LNCaP clone FGC (cell line): ENCODE measurements at places on chromosomes 7 and 10.

- no peak for DNase-seq
These were observed 73.2 kb downstream of the RNF216 start for GRCh38 chr7:5708271-5708670.

DNA sequence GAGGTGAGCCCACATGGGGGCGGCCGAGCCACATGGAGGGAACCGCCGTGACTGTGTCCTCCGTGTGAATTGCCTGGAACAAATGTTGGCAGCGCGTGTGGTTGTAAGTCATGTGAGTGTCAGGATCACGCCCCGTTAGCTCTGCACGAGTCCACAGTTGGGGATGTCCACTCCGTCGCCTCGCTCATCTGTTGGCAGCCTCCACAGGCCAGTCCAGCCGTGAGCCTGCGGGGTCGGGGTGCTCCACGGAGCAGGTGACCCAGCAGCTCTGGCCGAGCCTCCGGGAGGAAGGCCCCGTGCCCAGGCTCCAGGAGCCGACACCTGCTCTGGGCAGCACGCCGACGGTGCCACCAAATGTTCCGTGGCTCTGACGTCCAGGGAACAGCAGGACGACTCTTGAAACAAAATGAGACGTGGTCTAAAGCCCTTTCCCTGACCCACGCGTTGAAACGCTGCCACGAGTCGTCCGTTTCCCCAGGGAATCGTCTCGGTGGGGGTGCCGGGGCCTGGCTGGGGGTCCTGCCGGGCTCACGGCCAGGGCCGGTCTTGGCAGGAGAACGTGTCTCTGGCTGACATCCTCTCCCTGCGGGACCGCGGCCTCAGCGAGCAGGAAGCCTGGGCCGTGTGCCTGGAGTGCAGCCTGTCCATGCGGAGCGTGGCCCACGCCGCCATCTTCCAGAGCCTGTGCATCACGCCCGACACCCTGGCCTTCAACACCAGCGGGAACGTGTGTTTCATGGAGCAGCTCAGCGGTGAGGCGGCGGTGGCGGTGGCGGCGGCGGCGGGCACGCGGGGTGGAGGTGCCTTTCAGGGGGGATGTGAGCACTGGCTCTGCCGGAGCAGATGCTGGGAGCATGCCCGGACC lies 7.0 kb downstream of the KNDC1 start:
- DNase-seq, result no peak

- peak; percentile 43 for DNase-seq
These were observed at the start of gene ZMIZ2 for GRCh38 chr7:44748045-44748947. Gene ZMIZ2, plus strand, starts transcription at chr7:44748847. Its CDS starts 7,403 bp downstream, at chr7:44756250.

DNA sequence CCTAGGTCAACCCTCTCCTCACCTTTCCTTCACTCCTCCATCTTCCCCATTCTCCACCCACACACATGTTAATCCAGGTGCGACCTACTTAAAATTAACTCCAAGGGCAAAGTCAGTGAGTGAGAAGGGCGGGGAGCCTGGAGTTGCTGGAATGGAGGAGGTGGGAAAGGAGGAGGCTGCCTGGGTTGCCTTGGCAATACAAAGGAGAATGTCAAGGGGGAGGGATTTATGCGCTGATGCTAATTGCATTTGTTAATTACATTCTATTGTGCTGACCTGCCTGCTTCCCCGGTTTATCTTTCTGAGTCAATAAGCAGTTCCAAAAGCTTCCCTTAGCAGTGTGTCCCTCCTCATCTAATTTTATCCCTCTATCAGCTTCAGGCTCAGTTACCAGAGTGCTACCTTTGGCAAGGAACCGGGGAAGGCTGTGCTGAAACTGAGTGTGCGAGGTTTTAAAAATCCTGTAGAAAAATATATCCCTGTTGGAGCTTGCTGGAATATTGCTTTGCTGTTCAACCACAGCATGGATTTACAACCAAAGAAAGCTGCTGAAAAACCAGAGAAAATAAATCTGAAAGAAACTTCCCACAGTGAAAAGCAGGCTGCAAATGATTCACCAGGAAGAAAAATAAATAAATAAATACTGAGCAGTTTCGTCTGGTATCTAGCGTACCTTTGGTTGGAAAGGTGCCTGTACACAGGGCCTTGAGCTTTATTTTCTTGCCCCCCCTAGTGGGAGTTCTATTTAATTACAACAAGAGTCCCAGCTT lies 113.2 kb upstream of the DGKB start:
- peak; percentile 80 for DNase-seq

- no peak for DNase-seq
These were observed 307.9 kb downstream of the PARD3 start for GRCh38 chr10:34507217-34507616.

DNA sequence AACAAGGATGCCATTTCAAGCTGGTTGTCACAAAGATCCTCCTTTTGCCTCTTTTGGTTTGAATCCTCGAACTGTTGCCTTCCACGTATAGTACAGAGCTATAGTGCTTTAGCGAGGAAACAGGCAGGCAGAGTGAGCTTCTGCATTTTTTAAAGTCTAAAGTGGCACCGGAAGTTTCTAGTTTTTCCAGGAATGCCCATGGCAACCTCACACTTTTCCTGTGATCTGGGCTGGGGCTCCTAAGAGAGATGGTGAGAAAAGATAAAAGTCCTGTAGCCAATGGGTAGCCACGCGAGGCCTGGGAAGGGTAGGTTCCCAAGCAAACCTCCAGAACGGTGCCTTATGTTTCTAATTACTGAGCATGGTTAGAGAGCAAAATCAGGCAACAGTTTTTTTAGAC lies 76.7 kb downstream of the CALD1 start:
- no peak for DNase-seq

DNA sequence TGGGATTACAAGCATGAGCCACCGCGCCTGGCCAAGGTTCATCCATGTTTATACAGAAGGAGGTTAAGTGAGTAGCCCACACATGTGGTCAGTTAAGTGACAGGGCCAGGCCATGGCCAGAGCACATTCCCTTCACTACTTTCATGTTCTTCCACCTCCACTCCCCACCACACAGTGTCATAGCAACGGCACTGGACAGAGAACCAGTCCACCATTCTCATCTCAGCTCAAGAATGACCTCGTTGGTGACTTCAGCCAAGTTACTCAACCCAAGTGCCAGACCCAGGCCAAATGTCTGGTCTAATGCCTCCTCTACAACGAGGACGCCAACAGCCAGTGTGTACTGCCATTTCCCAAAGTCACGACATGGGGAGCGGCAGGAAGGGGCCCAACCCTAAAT lies 62.4 kb downstream of the INHBA start:
- no peak for DNase-seq

DNA sequence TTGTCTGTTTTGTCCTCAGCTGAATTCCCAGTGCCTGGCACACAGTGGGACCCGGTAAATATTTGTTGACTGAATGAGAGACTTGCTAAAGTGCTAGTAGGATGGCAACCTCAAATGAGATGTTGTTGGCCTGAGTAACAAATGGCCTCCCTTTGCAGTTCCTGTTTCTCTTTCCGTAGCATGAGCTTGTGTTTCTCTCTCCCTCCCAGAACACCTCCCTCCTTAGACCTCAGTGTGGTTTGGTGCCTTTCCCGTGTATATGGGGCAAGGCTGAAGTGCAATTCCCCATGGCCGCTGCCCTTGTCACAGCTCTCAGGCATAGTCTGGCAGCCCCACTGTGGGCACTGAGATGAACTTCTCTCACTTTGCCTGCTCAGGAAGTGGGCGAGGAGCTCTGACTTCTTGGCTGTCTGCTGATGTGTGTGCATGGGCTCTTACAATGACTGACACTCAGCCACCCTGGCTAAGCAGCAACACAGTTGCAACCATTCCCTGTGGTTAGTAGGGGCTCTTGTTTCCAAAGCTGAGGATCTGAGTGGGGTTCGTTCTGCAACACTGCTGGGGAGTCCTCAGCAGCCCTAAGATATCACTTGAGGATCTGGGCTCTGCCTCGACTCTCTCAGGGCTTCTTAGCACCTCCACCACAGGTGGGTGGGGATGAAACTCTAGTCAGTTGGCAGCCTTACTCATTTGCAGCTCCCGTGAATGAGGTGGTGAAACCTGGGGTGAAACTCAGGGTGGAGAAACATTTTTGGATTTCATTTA lies 136.1 kb downstream of the ICA1 start:
- DNase-seq, result no peak

GRCh38 chr10:102614888-102615287 lies 29.4 kb upstream of the TRIM8 start:
- DNase-seq, result no peak

DNA sequence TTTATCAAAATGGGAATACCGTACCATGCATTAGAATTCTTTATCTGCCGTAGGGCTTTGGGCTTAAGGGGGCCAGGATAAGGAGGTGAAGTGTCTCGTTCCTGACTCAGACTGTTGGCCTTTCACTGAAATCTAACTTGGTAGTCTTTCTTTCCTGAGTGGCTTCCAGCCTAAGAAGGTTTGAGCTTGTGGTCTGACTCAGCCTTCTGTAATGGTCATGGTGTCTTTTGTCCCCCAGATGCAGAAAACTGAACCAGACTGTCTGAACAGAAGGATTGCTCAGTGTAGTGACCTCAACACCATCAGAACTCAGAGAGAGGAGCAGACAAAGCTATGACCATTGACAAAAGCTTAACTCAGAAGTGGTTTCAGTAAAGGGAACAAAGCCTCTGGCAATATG lies 39.5 kb downstream of the WNT2 start:
- DNase-seq, result no peak

GRCh38 chr7:120994512-120995410 lies 6.2 kb downstream of the CPED1 start:
- no peak for DNase-seq

- no peak for DNase-seq
These were observed 399.4 kb downstream of the PLXDC2 start for GRCh38 chr10:20215547-20216152.

- DNase-seq, result no peak
These were observed 292.5 kb upstream of the CELF2 start for GRCh38 chr10:10725196-10725595.

- DNase-seq, result no peak
These were observed 47.6 kb downstream of the STEAP1B start for GRCh38 chr7:22452142-22452959.

GRCh38 chr7:6096581-6096980 lies 65.4 kb downstream of the ANKRD61 start:
- no peak for DNase-seq

GRCh38 chr7:103296901-103297836 lies at the start of gene PMPCB:
Gene PMPCB, plus strand, starts transcription at chr7:103297435. Its CDS starts 25 bp downstream, at chr7:103297460.
- peak; percentile 73 for DNase-seq

DNA sequence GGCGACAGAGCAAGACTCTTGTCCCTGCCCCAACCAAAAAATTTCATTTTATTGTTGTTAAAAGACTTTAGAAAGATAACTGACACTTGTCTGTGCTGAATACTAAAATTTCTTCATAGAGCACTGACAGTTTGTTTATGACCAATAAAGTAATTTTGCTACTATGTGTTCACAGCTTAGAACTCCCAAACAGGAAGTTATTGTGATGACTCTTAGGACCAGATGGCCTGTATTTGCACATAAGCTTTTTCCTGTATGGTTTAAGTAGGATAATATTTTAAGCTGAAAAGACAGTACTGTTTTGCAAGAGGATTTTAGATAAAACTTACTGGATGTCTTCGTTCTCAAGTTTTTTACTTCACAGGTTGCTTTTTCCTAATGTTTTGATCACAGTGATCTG lies 80.7 kb downstream of the MMRN2 start:
- no peak for DNase-seq

DNA sequence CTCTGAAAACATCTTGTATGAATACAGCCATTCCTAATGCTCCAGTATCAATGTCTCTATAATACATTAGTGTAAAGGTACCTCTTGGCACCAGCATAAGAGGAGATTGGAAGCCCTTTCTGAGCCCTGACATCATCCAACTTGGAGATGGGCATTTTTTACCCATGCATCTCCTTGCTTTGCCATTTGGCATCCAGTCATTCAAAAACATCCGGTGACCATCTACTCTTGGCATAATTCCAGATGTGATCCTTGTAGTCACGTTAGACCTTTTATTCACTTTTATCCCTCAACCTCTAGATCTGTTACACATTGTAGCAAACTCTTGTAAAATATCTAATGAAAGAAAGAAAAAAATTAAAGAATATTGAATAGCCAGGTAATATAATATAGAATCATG lies 17.9 kb upstream of the SGMS1 start:
- DNase-seq, result no peak

- no peak for DNase-seq
These were observed 56.9 kb upstream of the SHH start for GRCh38 chr7:155868955-155869783.
